Neural progenitor cell (in vitro differentiated cells): ENCODE measurements at places on chromosomes 2 and 18.

GRCh38 chr2:233966388-233966787, 49.2 kb downstream of the TRPM8 start:
- DNase-seq: no peak

GRCh38 chr2:236605345-236605734, 35.7 kb downstream of the ACKR3 start:
- no peak for DNase-seq

DNA sequence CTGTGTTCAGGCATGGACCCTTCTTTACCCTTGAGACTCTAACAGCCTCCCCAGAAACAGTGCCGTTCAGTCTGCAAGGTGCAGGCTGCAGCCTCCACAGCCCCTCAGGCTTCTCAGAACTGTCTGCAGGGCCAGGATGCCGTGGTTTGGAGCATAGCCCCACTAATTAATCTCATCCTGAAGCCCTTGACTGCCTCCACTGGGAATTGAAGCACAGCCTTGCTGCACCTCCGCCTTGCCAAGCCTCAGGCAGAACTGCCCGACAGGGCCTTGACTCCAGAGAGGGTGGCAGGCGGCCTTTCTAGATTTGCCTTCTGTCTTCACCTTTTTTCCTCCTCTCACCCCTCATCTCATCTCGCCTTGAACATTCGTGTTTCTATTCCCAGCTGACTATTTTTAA, 119.8 kb downstream of the NRP2 start:
- no peak for DNase-seq

- DNase-seq: no peak
Observed at GRCh38 chr18:76365561-76365960, 129.5 kb downstream of the ZNF516 start.

DNA sequence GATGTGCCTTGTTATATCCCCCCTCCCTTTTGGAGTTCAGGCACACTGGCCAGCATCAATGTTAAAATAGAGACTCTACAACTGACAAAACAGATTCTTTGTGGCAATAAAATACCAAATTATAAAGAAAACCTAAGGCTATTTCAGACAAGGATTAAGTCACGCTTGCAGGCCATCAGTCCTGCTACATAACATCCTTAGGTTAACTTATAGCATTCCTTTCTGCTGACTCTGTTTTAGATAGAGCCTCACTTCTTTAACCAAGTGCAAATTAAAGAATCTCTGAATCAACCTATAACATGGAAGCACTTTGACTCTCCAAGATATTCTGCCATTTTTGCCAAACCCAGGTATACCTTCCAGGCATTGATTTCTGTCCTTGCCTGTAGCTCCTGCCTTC, 784.6 kb downstream of the RNF144A start:
- DNase-seq: no peak

DNA sequence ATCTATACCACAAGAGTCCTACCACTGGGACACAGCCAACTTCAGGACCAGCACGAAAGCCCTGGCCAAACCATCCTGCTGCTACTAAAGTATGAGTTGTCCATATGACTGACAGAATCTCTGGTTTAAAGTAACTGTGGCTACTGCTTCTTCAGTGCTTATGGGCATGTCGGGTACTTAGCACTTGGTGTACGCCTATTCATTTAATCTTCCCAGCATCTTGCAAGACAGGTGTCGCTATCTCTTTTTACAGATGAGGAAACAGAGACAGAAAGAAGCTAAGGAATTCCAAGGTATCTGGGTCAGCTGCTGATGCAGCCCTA, 203.4 kb upstream of the ID2 start:
- DNase-seq: no peak

DNA sequence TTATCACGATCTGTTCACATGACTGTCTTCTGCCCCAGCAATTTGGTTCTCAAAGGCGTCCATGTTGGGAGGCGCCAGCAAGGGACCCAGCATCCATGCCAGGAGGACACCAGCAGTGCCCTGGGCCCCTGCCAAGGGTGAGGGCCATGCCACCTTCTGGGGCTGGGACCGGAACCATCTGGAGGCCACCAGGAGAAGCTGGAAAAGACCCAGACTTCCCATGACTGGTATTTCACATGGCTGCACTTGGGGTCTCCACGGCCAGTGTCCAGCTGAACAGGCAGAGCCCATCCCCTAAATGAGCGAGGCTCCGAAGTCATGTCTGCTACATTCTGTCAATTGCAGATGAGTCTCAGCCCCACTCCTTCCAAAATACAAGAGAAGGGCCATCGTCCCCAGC, 306.8 kb upstream of the HS6ST1 start:
- DNase-seq: no peak

DNA sequence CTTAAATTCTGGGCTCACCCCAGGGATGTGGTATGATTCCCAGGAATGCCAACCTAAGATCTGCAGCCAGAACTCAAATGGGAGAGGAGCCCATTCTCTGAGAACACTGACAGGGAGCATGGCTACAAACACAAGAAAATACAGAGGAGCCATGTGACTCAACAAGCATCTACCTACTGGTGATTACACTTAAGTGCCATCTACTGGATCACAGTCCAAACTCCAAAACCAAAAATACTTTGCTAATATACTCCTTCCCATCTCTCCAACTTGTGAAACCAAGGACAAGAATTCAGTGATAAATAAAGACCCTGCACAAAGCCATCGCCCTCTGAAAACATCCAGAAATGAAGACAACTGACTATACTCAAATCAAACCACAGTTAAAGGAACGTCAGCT, 116.9 kb downstream of the NR4A2 start:
- DNase-seq: no peak

- no peak for DNase-seq
Observed at GRCh38 chr2:28352610-28353195, 40.0 kb upstream of the FOSL2 start.

DNA sequence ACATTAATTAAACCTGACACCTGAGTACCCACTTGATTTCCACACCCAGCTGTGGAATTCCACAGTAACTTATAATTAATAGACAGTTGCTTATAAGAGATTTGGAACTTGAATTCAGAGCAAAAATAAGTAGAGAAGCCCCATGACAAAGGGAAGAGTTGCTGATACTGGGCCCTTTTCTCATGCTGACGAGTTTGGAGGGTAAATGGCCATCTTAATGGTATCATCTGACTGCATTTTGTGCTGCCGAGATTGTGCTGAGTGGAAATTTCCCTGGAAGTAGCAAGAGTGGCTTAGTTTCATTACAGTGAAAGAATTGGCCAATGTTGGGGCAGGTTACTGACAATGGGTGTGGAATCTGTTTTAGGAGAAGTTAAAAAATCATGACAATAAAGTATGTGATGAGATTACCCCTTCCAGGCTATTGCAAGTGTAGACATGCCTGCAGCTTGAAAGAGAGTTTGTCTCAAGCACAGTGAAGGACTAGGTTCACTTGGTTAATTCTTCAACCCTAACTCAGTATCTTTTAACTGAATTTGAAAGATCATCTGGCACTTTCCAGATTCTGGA, 49.9 kb downstream of the VSNL1 start:
- DNase-seq: no peak

- DNase-seq: no peak
Observed at GRCh38 chr2:217077831-217078407, 218.1 kb upstream of the TNP1 start.

DNA sequence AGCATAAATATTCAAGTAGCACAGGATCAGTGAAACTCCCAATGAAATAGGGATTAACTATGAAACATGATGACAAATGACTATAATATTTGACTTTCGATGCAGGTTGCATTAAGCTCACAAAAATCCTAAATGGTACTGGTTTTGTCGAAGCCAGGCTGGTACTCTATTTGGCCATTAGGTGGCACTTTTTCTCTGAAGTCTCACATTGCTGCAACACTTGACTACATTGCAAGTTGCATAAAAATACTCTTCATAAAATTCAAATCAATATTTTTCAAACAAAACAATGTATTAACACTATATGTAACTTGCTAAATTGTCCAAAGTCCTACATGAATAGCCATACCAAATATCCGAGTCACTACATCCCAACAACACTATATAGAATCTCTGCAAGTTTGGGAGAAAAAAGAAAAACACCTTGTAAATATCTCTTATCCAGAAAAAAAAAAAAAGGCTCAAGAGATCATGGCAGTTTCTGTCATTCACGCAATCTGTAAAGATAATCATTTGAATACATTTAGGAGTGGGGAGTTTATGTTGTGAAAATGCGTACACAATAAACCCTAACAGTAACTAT, 9.5 kb downstream of the RTTN start:
- DNase-seq: peak; percentile 47

DNA sequence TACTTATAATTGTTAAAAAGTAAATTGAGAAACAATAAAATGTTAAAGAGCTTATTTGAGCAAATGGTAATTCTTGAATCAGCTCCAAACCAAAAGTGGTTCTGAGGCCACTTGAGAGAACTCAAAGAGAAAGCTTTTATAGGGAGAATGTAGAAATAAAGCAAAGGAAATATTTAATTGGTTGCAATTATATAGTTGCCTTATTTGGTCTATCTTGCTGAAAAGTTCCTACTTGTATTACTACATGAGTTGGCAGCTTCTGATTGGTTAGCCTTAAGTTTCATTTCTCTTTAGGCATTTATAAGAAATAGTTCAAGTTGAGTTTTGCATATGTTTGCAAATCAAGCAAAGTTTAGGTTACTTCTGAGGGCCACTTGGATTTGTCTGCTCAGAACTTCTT, 38.1 kb downstream of the SCN2A start:
- DNase-seq: no peak

- no peak for DNase-seq
Observed at GRCh38 chr2:190173392-190173791, 110.9 kb upstream of the MSTN start.
